ENCODE measurements at places on chromosomes 6 and 20. TPM values are rescaled to one million over a fixed set of nuclear protein-coding genes. Genes with fewer than 3 reads are reported as not detected.

The EYA4 gene
- not detected for polyA plus RNA-seq

The LSM14B gene
- 43.3 TPM for polyA plus RNA-seq

The CCN6 gene
- polyA plus RNA-seq, result 0.10 TPM

- DNase-seq, result no peak
Observed at GRCh38 chr20:48789185-48789668, 38.6 kb downstream of the PREX1 start.

DNA sequence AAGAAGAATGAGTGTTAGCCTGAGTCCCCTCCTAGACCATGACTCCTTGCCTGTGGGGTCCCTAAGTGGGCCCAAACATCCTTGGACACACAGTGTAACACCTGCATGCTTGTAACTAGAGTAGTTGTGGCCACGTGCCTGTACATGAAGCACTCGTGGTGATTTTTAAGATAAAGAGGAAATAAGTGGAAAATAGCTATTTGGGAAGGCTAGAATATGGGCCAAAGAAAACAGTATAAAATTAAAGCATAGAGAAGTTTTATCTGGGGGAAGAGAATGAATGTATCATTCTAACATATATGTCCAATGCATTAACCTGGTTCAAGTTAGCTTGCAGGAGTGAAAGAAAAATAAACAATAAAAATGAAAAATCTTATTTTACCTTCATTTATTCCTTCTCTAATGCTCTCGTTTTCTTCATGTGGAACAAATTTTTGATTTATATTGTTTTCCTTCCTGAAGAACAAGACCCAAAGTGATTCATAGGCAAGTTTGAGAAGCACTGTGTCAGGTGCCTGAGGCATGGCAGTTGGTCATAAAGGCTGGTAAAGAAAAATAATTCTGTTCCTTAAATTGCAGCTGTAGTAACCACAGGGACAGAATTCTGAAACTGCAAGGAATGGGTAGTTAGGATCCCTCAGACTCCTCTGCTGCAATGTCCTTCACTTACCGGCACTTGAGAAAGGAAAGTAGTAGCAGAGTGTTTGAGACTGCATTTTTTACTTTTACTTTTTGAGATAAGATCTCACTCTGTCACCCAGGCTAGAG lies 8.5 kb upstream of the CST3 start:
- no peak for DNase-seq

- DNase-seq, result no peak
Observed at GRCh38 chr20:58482416-58482815, 32.8 kb downstream of the APCDD1L start.

GRCh38 chr6:157563611-157564284 lies 182.8 kb downstream of the ZDHHC14 start:
- no peak for DNase-seq

The VWA7 gene
- polyA plus RNA-seq, result 3.3 TPM

DNA sequence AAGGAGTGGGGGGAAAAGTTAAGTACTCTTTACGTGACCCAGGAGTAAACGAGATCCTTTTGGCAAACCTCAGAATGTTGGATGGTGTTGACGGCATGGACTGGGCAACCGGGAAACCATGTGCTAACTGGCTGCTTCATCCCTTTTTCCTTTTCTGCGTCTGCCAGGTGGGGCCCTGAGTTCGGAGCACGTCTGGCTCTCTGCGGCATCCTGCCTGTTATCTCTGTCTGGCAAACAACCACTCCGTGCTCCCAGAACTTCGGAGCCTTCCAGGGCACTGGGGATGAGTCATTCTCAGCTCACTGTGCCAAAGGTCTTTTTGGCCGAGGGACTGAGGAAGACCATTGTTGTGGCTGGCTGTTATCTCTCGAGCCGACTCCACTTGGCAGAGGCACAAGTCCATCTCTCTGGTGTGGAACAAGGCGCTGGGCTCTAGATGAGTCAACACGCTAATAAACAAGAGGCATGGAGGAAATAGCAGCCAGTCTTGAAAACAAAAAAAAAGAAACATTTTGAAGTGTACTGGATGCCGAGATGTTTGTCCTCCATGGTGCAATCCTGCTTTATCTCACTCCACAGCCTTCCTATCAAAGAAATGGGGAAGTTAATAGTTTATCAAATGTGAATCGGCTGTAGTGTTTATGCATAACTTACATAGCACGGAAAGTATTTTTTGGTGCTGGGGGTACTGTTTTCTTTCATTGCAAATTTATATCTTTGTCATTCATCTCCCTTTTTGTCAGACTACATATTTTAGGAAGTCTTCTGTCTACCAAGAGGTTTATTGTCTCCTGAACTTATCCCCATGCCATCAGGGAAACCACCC lies 64.6 kb upstream of the TXNDC5 start:
- DNase-seq, result peak; percentile 100

DNA sequence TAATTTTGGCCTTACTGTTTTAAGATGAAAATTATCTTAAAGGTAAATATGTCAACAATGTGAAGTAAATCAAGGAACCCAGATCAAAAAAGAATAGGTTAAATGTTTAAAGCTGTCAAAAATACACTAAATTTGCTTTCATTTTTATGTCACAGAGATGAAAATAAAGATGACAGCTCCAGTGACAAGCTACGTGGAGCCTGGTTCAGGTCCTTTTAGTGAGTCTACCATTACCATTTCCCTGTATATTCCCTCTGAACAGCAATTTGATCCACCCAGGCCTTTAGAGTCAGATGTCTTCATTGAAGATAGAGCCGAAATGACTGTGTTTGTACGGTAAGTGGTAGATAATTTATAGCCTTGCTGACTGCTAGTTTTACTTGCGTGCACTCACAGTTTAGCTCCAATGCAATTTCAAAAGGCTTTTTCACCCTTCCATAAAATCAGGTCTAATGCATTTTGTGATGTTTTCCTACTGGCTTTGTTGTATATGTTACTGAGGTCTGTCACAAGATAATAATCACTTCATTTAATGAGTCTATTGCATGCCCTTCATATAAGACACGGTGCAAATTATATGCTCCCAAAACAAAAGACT lies 1.9 kb downstream of the HEBP2 start:
- no peak for DNase-seq

GRCh38 chr6:169809386-169809785 lies 58.0 kb downstream of the ERMARD start:
- no peak for DNase-seq

- no peak for DNase-seq
Observed at GRCh38 chr6:20564269-20564668, 30.0 kb downstream of the CDKAL1 start.

- DNase-seq, result no peak
Observed at GRCh38 chr6:110934381-110934898, 24.1 kb upstream of the GTF3C6 start.

The GHRH gene
- polyA plus RNA-seq, result not detected

GRCh38 chr6:133207754-133208153 lies 33.4 kb upstream of the EYA4 start:
- no peak for DNase-seq

GRCh38 chr6:90347411-90347851 lies 50.8 kb upstream of the BACH2 start:
- no peak for DNase-seq

GRCh38 chr6:33252759-33253158 lies 18.9 kb downstream of the VPS52 start:
- DNase-seq, result no peak

GRCh38 chr6:96812077-96812703 lies 25.1 kb downstream of the GPR63 start:
- no peak for DNase-seq

The F13A1 gene
- not detected for polyA plus RNA-seq

- DNase-seq, result no peak
Observed at GRCh38 chr6:157335829-157336228, 12.5 kb upstream of the TMEM242 start.

DNA sequence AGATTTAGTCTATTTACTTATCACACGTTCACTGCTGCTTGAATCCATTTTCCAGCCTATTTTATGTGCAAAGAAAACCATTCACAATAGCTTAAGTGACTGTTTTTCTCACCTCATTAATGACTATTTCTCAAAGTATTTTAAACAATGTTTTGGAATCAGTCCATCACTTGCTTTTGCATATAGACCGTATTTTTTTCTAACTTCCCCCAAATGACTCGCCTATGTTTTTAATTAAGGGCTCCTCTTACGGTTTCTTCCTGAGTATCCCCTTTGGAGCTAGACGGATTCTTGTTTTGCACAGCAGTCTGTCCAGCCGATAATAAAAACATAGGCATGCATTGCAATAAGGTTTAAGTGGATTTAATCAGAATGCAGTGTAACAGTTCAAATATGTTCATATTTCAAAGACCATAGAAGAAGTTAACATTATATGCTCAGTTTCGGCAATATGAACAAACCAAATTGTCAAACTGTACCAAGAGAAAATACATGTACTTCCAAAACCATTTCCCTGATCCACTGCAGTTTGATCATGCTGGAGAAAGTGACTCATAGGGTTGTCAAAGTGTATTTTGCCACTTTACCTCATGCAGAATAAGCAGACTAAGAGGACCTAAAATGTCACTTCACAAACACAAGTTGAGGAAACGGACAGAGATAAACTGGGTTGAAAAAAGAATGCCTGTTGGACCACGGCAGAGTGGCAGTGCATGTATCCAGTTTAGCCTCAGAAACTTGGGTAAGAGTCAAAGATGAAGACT lies 66.4 kb downstream of the HMGN3 start:
- no peak for DNase-seq

- DNase-seq, result no peak
Observed at GRCh38 chr6:85405853-85406198, 44.1 kb upstream of the NT5E start.

DNA sequence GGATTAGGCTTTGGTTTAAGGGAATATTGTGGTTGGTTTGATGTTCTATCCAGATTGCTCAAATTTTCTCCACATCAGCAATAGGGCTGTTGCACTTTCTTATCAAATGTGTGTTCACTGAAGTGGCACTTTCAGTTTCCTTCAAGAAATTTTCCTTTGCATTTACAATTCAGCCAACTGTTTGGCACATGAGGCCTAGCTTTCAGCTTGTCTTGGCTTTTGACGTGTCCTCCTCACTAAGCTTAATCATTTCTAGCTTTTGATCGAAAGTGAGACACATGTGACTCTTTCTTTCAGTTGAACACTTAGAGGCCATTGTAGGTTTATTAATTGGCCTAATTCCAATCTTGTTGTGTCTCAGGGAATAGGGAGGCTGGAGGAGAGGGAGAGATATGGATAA lies 104.8 kb downstream of the FLRT3 start:
- no peak for DNase-seq

GRCh38 chr6:36116943-36117342 lies 13.4 kb upstream of the MAPK13 start:
- no peak for DNase-seq

GRCh38 chr20:41837669-41838224 lies 219.6 kb upstream of the CHD6 start:
- DNase-seq, result no peak

Data from HepG2 (cell line).